ENCODE measurements at places on chromosomes 16 and 17.
A peak's percentile ranks its signal among the peaks of the same experiment; 100 is the strongest.

DNA sequence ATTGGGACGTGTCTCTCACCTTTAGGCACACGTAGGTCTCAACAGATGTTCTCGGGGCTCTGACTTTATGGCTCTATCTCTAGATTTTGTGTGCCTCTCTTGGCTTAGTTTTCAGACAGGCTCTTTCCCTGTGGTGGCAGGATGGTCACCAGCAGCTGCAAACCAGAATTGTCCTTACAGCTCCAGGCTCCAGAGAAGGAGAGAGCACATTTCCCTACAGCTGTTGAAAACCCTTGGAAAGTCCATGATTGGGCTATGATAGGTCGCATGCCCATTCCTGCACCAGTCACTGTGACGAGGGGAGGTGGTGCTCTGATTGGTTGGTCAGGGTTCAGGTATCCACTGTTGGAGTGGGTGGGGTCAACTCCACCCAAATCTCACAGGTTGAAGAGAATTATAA, 41.5 kb downstream of the SHISA9 start:
- no peak for DNase-seq

GRCh38 chr17:57927048-57927723, 28.0 kb downstream of the CUEDC1 start:
- DNase-seq: no peak

DNA sequence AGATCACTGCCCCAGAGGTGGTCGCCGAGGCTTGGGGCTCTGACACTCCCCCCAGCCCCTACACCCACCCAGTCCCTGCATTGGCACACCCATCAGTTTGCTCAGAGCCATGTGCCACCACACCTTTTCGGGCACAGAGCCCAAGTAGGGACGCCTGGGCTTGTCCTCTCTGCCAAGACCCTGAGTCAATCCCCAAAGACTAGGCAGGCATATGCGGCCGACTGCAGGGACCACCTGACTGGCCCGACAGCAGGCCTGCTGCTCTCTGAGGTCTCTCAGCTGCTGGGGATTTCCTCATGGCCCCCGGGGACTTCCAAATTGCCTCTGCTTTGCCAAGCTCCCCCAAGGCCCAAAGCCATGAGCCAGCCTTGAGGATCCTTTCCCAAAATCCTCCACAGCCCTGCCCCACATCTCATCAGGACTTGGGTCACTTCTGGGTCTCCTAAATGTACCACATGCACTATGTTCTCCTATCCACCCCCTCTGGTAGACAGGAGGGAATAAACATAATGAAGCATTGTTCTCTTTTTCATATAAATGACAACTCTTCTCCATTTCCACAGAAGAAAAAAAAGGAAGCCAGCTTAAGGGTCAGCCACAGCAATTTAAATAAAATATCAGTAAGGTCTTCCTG, 30.6 kb downstream of the MYO18A start:
- DNase-seq: no peak

- no peak for DNase-seq
These were observed 15.5 kb downstream of the CMIP start for GRCh38 chr16:81460075-81460474.

GRCh38 chr17:76253841-76254240, 11.3 kb upstream of the UBALD2 start:
- no peak for DNase-seq

DNA sequence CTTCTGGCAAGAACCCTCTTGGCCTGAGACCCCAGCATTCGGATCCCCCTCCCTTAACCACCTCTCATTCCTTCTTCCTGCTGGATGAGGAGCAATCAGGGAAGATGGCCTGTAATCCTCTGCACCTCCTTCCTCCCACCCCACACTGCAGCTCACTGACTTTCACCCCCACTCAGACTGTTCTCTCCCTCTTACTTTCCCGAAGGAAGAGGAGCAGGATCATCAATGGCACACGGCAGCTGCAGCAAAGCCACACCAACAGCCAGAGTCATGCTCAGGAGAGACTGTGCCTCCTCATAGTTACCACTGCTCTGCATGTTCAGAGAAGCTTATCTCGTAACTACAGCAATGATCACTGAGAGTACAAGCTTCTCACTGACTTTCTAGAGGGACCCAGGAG, 10.1 kb upstream of the TMEM101 start:
- DNase-seq: no peak

GRCh38 chr17:7112510-7113108, 2.0 kb downstream of the ASGR2 start:
- DNase-seq: no peak

DNA sequence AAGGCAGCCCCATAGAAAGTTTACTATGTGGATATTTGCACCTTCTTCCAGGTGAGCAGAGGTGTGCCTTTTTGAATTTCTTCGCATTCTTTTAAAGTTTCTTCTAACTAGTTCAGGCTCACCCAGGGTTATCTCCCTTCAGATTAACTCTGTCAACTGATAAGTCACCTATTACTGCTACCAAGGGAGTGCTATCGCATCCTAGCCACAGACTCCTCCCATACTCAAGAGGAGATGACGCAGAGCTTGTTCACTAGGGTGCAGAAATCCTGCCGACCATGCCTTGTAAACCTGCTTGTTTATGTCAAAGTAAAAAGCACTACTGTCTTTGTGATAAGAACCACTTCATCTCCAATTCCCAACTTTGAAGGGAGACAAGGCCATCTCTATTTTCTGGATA, 390.1 kb downstream of the RBFOX1 start:
- no peak for DNase-seq

- no peak for DNase-seq
These were observed 180.0 kb downstream of the CHD9NB start for GRCh38 chr16:52872731-52873130.

DNA sequence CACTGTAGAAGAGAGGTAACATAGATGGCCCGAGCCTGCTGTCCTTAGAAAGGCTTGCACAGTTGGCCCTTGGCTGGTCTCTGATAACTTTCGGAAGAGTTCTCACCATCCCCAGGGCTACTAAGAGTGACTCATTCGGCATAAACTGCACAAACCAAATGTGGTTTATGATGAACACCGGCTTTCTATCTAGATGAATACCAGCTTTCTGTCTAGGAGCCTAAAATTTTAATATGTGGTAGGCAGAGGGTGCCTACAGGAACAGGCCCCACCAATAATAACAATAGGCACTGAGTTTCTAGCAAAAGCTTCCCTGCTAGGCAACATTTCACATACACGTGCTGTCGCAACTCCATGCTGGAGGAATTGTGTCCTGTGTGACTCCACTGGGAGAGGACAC, 15.4 kb downstream of the CNOT1 start:
- no peak for DNase-seq

DNA sequence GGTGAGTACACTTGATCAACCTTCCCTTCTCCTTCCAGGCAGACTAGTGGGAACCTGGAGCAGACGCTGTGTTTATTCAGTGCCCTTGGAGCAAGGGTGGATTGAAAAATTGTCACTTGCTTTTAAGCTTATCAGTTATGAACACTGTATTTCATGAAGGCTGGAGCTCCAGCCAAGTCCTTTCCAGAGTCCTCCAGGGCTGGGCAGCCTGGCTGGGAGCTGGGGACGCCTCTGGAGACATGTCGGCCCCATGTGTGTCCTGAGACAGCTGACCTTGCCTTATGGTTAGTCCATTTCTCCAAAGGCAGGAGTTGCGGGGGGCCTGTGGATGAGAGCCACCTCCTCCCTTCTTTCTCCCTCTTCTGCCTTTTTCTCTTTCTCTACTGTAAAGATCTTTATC, 67.0 kb downstream of the RAP1GAP2 start:
- no peak for DNase-seq

GRCh38 chr17:27560668-27561067, 70.3 kb upstream of the LGALS9 start:
- no peak for DNase-seq

- peak; percentile 16 for DNase-seq
These were observed 84.2 kb downstream of the WWOX start for GRCh38 chr16:78183437-78184237.

DNA sequence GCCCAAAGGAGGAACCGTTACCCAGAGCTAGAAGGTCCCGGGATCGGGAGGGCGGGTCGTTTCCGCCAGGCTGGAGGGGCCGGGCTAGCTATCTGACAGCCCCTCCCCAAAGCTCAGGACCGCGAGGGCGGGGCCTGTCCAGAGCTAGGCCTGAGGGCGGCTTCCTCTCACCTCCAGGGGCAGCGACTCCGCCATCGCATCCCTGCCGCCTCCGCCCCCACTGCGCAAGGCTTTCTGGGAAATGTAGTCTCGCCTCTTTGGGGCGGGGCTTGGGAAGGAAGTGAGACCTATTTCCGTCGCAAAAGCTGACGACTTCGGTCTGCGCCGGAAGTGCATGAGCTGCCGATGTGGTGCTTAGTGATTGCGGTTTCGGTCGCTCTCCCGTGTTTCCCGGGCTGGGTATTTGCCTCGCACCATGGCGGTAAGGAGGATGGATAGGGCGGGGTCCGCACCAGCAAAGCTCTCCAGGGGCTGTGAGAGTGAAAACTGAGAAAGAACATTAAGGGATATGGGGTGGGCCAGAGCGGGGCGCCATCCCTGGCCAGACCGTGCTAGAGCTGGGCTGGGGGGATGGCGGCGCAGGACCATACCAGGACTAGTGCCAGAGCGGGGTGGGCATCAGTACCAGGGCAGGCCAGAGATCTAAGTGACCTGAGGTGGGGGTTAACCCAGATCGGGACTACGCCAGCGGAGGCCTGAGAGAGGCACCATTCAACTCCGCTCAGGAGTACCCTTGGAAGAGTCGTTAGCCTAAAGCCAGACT, at the start of gene TMEM208:
TSS of gene TMEM208 (plus strand) at position 327 of the 763 bp plus-strand sequence. CDS start at position 416, 89 bp downstream.
- DNase-seq: peak; percentile 95

GRCh38 chr17:48553190-48553547, 8.3 kb upstream of the HOXB2 start:
- no peak for DNase-seq

DNA sequence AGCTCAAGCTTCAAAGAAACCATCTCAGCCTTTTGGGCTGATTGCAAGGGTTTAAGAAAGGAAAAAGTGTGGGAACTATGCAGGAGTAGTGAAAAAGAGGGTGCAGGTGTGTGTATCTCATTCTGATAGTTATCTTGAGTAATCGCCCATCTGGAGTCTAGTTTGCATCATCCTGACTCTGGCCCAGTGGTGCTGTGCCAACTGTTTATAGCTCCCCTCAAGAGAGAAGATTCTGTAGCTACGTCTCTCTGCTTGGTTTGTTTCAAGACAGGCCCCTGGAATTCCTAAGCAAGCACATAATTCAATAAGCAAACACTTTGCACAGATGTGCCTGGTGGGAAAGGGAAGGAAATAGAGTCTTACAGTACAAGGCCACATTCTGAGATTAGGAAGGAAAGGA, 144.4 kb downstream of the HAPSTR1 start:
- DNase-seq: no peak

GRCh38 chr17:4127555-4127954, 15.3 kb downstream of the ZZEF1 start:
- DNase-seq: no peak

- no peak for DNase-seq
These were observed 7.4 kb downstream of the ZNF750 start for GRCh38 chr17:82832411-82832810.

- DNase-seq: no peak
These were observed 133.0 kb downstream of the CHD9 start for GRCh38 chr16:53187775-53188174.

- DNase-seq: no peak
These were observed 78.3 kb downstream of the GAS7 start for GRCh38 chr17:10120109-10120485.

DNA sequence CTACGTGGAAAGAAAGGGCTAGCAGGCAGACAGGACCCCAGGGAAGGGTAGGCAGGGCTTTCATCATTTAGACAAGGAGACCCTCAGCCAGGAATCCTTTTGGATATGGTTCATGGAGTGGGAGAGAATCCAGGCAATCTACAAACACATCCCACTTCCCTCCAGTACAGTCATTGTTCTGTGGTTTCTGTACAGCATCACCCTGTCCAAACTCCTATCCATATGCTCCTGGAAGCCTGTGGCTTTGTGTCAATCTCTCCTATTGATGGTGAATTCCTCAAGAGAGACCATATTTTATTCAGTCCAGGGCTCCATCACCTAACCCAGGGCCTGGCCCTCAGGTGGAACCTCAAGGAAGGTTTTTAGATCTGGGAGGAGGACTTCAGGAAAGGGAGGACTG, 99.2 kb downstream of the SPACA3 start:
- no peak for DNase-seq

GRCh38 chr16:85235991-85236817, 123.9 kb upstream of the CIBAR2 start:
- DNase-seq: no peak

- DNase-seq: no peak
These were observed 504 bp upstream of the GOSR1 start for GRCh38 chr17:30476726-30477082.

DNA sequence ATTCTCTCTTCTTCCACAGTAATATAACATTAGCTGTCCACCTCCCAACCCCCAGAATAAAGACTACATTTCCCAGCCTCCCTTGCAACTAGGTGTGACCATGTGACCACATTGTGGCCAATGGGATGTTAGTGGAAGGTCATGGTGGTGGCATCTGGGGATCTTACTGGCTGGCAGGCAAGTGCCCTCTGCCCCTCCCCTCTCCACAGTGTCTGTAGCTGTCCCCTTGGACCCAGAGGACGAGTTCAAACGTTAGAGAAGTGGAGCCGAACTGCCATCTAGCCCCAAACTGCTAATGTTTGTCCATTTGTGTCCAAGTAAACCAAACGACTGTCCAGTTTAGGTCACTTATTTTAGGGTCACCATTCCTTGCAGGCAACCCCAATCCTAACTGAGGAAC, 26.6 kb upstream of the KCNG4 start:
- DNase-seq: peak; percentile 16

DNA sequence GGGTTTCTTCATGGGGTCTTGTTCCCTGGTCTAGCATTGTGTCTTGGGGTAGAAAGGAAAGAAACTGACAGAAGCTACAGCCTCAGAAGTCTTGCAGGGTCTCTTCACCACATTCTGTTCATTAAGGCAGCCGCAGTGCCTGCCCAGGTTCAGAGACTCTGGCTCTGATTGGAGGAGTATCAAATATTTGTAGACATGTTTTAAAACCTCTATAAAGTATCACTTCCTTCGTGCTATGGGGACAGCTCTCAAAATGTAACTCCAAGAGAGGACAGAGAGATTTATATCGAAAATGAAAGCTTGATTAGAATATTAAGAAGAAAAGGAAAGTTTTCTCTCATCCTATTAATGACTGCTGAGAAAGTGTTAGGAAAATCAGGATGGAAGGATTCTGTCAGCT, 107.0 kb upstream of the CACNG3 start:
- no peak for DNase-seq

DNA sequence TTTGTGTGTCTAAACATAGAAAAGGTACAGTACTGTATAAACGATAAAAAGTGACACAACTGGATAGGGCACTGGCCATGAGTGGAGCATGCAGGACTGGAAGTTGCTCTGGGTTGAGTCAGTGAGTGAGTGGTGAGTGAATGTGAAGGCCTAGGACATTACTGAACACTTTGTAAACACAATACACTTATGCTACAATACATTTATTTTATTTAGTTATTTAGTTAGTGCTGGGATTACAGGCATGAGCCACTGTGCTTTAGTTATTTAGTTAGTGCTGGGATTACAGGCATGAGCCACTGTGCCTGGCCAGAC, 4.6 kb downstream of the CFAP20 start:
- DNase-seq: no peak
